HuH-7.5 (cell line): ENCODE measurements at places on chromosomes 4 and X.

DNA sequence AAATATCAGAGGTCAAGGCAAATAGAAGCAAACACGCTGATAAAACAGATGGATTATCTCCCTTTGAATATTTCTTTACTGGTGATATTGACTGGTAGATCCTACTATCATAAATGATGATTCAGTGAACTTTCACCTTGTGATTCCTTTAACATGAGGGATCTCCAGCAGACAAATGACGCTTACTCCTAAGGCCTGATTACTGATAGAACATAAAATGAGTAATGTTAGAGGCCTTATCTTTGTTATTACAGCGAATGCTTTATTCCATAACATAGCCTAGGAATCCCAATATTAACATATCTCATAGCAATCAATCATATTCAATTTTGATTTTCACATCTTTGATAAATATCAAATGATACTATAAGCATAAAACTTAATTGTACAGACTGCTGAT lies 152.3 kb downstream of the SLC10A7 start:
- DNase-seq, result no peak

DNA sequence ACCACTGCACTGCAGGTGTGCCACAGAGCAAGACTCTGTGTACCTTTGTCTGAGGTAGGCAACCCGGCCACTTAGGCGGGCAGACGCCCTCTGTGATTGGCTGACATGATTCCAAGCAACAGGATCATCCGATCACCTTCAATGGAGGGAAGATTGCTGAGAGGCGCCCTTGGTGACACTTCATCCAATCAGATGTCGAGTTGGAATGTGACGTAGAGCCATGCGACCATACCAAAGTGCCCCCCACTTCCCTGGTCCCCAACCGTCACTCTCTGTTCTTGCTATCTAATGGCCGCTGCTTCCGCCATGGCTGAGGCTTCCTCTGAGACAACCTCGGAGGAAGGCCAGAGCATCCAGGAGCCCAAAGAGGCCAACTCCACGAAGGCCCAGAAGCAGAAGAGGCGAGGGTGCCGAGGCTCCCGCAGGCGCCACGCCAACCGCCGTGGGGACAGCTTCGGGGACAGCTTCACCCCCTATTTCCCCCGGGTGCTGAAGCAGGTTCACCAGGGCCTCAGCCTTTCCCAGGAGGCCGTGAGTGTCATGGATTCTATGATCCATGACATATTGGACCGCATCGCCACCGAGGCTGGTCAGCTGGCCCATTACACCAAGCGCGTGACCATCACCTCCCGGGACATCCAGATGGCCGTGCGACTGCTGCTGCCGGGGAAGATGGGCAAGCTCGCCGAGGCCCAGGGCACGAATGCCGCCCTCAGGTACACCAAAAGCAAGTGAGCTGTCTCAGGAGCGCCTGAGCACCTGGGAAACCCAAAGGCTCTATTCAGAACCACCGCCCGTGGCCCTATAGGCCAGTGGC lies at the start of gene H2BW2:
H2BW2 (plus strand) TSS at position 268 of the 817 bp plus-strand sequence; CDS start at position 307, 39 bp downstream.
- DNase-seq, result no peak

- DNase-seq, result no peak
These were observed 102.0 kb upstream of the PDE5A start for GRCh38 chr4:119730671-119730950.

GRCh38 chrX:71667328-71668247 lies at the start of gene LOC101059915:
Gene LOC101059915, plus strand, starts transcription at chrX:71667546.
- DNase-seq, result no peak

DNA sequence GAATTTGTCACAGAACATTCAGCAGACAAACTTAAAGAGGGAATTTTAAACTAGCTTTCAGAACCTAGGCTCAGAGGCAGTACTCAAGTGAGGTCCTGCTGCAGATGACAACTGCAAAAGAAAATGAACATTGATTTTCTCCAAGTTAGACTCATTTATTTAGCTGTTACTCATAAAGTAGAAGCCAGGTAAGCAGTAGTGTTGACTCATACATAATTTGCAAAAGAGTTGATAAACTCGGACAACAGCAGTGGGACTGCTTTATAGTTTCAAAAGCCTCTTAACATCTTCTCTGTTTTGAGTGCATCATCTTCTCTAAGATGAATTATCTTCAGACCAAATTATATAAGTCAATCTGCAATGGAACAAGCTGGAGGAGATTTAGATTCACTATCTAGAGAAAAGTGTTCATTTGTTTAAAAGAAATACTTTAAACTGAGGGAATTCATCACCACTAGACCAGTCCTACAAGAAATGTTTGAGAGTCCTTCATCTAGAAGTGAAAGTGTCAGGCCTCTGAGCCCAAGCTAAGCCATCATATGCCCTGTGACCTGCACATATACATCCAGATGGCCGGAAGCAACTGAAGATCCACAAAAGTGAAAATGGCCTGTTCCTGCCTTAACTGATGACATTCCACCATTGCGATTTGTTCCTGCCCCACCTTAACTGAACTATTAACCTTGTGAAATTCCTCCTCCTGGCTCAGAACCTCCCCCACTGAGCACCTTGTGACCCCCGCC lies 49.5 kb downstream of the COQ2 start:
- no peak for DNase-seq

DNA sequence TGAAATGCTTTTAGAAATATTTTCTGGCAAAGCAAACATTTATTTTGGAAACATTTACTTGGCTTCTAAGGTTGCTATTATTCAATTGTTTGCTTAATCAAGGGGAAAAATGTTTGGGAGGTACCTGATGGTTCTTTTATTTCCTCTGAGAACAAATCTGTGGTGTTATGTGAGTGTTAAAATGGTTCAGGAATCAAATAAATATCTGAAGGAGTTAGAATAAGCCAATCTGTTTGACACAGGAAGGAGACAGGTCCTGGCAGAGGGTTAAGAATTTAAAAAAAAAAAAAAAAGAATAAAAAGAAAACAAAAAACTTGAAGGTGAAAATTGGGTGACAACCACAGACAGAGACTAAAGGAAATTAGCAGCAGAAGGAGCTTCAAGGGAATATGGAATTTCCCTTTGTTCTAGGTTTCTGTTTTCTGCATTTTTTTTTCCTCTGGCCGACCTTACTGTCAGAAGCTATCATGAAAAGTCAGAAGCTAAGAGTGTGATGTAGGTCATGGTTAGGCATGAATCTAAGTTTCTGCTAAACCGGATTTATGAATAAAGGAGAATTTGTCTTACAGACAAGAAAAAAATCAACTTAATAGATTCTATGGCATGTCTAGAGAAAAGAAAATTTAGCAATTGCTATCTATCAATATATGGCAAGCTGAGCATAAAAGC lies 78.6 kb upstream of the PNPLA4 start:
- no peak for DNase-seq

DNA sequence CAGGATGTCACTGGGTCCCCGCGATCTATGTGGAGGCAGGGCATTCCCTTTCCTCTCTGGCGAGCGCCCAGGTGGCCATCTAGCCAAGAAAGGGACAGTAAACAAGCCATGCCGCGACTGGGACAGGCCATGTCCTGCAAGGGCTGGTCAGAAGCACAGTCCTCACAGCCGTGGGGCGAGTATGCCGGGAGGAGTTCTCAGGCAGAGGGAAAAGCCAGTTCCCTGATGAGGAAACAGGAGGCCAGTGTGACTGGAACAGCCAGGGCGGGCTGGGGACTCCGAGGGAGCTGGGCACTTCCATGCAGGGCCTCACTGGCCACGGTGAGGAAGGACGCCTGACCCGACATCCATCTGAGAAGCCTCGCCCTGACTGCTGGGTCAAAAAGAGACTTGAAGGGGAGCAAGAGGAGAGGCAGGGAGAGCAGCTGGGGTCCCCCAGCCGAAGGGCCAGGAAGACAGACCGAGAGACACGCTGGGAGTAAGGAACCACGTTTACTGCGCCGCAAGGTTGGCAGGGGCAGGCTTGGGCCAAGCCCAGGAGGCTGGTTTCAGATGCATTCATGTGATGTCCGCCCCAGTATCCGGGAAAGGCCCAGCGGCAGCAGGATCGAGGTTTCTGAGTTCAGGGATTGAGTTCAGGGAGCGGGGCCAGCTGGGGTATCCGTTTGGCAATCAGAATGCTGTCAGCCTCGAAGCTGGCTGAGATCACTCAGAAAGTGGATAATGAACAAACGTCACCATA lies 15.0 kb downstream of the CFAP99 start:
- DNase-seq, result no peak

DNA sequence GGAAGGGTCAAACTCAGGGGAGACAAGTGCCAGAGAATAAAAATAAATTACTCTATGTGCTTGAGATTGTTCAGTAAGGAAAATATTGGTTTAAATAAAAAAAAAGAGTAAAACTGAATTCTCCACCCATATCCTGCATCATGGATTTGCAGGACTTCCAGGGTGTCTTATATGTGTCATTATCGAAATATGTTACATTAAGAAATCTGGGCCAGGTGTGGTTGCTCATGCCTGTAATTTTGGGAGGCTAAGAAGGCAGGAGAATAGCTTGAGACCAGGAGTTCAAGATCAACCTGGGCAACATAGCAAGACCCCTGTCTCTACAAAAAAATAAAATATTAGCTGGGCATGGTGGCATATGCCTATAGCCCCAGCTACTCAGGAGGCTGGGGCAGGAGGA lies 104.9 kb downstream of the PPP3CA start:
- DNase-seq, result no peak

DNA sequence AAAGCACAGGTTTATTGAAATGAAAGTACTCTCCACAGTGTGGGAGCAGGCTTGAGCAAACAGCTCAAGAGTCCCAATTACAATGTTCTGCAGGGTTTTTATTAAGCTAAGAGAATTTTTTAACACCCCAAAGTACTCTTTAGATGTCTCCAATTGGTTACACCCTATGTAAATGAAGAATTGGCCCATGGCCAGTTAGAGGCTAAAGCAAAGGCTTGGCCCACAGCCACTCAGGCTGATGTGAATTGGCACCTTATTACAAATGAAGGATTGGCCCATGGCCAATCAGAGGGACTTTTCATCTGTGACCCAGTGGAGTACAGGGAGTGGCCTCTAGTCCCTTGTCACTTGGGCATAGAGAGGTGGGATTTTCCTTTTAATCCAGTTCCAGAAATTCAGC lies 30.1 kb upstream of the IQCM start:
- DNase-seq, result no peak

DNA sequence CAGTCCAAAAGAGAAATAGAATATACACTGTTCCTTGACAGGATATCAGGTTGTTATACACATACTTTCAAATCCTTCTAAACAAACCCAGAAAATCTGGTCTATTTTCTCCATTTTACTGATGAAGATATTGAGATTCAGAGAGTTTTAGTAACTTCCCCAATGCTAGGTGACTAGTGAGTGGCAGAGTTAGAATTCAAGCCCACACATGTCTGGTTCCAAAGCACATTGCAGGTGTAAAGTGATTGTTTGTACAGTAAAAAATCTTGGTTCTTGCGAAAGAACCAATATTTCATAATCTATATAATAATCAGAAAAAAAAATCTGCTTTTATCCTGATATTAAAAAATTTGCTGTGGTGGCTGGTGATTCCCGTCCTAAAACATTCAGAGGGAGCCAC lies 39.5 kb upstream of the EMCN start:
- DNase-seq, result no peak

DNA sequence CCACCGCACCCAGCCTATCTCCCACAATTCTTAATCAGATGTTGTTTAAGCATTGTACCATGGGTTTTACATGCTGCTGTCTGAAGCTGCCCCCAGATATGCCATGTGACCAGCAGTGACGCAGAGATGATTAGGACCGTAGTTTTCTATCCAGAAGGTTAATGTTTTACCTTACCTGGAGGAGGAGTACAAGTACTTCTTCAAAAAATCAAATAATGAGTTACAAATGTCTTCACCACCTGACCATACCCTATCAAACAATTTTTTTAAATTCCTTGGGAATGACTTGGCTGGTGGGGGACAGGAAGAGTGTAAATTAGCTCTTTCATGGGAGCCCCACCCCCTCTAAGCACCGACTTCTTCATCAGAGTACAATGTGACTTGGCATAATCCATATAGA lies 16.2 kb upstream of the SGMS2 start:
- no peak for DNase-seq

GRCh38 chr4:10158333-10158942 lies 41.8 kb upstream of the WDR1 start:
- DNase-seq, result no peak

GRCh38 chrX:40132751-40133150 lies 35.0 kb upstream of the BCOR start:
- no peak for DNase-seq

GRCh38 chrX:3280706-3281105 lies 65.7 kb downstream of the MXRA5 start:
- DNase-seq, result no peak

GRCh38 chr4:141957416-141957815 lies 321.0 kb downstream of the IL15 start:
- no peak for DNase-seq

DNA sequence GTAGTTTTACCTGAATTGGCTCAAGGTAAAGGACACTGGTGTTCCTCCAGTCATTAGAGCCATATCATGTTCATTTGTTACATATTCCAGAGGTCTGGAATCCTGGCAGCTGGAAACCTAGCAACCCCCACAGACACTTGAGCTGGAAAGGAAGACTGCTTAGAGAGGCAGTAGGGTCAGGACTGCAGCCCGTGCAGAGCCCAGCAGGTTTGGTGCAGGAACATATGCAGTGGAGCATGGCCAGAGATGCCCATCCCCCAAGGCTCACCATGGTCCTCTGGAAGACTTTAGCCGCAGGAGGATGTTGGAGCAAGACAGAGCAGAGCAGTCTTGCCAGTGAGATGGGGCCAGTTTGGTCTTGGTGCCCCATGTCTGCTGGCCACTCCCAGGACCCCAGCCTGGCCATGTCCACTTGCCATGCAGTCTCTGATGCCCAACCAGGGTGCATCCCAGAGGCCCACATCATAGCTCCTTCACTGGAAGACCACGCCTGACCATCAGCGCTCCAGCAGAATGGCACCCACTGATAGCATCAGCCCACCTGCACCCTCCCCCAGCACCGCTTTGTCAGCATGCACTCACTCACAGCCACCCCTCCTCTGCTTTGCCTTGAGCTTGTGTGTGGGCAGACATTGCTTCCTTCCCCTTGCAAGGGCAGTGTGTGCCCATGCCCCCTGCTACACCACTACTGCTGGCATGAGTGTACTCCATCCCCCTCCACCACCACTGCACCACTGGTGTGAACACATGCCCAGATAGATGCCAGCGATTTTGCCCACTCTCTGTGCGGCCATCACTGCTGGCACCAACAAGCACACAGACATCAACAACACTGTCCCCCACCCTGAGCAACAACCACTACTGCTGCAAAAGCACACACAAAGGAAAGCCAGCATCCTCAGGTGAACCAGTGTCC lies 190.3 kb upstream of the SPOCK3 start:
- no peak for DNase-seq
